Activated naive CD4-positive, alpha-beta T cell treated with anti-CD3 and anti-CD28 coated beads, Interleukin-2, amount 50 U/mL, for 16 hours (primary cell): ENCODE measurements at places on chromosomes 11 and 22.
A peak's percentile ranks its signal among the peaks of the same experiment; 100 is the strongest.

DNA sequence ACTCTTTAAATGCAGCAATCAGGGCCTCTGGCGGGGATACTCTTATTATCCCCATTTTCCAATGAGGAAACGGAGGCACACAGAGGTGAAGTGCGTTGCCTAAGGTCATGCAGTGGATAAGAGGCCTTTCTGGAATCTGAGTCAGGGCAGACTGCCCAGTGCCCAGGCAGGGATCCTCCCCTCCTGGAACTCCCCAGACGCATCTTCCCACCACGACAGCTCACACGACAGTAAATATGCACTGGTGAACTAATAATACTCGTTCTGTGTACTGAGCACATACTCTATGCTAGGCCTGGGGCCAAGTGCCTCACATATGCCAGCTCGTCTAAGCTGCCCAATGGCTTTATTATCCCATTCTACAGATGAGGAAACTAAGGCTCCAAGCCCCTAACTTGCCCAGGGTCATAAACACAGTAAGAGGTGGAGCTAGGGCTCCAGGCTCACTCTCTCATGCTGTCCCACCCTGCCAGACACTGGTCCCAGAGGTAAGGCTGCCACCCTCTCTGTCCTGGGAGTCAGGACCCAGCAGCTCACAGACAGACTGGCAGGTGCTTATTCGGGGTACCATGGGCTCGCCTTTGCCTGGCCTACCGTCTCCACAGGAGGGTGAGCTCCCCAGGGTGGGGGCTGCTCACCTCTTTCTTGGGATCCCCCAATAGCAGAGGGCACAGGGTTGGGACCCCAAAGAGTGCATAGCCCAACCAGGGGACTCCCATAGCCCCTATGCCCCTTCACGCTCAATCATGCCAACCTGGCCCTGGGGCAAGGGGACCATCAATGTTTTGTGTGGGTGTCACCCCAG is 2.3 kb downstream of the IL2RB start:
- no peak for DNase-seq

GRCh38 chr11:63560506-63561180 is 2.5 kb downstream of the PLAAT2 start:
- DNase-seq = no peak

GRCh38 chr22:39325392-39325932 is 6.0 kb upstream of the RPL3 start:
- no peak for DNase-seq

DNA sequence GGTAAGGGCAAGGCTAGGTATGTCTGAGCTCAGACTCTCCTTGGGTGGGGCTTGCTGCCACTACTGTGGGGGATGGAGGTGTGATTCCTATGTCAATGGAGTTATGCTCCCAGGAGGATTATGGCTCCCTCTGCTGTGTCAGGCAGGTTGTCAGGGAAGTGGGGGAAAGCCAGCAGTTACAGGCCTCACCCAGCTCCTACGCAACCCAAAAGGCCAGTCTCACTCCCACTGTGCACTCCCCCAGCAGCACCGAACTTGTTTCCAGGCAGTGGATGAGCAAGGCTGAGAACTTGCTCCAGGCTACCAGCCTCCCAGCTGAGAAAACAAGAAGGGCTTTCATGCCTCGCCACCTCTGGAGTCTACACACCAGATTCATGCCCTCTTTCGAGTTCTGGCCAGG is 18.2 kb downstream of the C11orf91 start:
- no peak for DNase-seq

GRCh38 chr11:115391598-115391997 is 112.6 kb downstream of the CADM1 start:
- DNase-seq = no peak

GRCh38 chr11:12411806-12412727 is 34.7 kb downstream of the PARVA start:
- peak; percentile 18 for DNase-seq

- no peak for DNase-seq
These were observed 17.9 kb downstream of the OSBPL5 start for GRCh38 chr11:3147257-3147619.

GRCh38 chr22:32736746-32737145 is 64.8 kb upstream of the TIMP3 start:
- no peak for DNase-seq

DNA sequence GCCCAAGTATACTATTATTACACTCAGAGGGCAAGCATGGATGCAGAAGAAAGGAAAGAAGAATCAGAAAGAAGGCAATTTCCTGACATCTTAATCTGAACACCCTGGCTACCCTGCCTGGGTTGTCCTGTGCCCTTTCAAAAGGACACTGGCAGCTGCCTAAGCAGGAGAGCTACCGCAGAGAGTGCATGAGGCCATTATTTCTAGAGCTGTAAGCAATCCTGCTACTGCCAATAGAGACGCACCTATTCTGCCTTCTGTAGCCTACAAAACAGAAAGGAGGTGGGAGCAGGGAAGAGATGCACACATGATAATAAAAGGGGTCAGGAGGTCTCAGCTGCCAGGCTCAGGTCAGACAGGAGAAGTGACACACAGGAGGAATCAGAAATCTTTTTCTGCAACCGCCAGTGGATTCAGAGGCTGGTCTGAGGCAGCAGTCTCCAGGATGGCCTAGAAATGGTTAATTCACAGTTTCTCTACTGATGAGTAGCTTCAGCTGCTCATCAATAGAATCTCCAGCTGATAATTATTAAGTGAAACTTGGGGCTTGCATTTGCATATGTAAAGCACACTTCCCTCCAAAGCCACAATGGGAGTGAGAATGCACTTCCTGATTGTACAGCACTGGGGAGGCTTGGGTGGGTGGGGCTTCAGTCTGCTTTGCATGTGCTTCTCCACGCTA is 253.9 kb downstream of the LARGE1 start:
- DNase-seq = no peak

DNA sequence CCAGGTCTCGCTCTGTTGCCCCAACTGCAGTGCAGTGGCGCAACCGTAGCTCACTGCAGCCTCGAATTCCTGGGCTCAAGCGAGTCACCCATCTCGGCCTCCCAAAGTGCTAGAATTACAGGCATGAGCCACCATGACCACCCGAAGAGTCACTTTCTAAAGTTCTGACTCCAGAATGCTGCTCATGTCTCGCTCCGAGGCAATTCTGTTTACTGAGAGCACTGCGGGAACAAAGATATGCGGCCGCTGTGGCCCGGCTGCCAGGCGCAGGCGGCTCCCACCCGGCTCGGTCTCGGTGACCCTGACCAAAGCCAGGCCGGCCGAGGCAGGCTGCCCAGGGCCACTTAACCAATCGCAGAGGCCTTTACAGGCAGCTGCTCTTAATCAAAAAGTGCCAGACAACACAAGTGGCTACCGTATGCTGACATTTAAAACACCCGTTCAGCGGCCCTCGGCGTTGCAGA is 78.7 kb downstream of the PHF21B start:
- DNase-seq = no peak

GRCh38 chr11:64040684-64041322 is 5.1 kb downstream of the FLRT1 start:
- DNase-seq = no peak

- DNase-seq = no peak
These were observed 321.7 kb downstream of the TMEM135 start for GRCh38 chr11:87359401-87359800.

DNA sequence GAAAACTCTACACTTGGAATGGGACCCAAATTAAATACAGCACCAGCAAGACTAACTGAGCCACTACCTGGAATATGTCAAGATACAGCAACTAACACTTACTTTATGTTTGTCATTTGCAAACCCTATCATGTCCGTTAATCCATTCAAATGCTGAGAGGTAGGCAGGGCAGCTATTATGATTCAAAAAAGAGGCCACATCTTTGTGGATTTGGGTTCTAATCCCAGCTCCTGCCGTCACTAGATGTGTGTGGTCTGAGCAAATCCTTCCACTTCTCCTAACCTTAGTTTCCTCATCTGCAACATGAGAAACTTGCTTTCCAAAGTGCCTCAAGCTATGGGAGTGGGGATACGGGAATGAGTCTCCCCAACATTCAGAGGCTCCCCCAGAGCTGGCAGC is 24.2 kb downstream of the FLI1 start:
- no peak for DNase-seq

DNA sequence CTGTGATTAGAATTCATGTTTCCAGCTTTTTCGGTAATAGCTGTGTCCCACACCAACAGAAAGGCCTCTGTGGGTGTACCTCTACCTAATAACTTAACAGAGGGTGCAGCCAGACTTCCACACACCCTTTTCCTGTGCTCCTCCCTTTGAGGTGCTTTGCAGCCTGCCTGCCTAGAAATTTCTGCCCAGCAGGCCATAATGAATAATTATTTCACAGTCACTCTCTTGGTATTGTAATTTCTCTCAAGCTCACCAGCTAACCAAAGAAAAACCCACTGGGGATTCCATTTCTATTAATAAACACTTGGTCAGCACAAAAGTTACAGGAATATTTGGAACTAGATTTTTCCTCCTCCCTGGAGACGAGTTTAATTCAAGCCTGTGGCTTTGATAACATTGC is 13.3 kb downstream of the WT1 start:
- DNase-seq = no peak

DNA sequence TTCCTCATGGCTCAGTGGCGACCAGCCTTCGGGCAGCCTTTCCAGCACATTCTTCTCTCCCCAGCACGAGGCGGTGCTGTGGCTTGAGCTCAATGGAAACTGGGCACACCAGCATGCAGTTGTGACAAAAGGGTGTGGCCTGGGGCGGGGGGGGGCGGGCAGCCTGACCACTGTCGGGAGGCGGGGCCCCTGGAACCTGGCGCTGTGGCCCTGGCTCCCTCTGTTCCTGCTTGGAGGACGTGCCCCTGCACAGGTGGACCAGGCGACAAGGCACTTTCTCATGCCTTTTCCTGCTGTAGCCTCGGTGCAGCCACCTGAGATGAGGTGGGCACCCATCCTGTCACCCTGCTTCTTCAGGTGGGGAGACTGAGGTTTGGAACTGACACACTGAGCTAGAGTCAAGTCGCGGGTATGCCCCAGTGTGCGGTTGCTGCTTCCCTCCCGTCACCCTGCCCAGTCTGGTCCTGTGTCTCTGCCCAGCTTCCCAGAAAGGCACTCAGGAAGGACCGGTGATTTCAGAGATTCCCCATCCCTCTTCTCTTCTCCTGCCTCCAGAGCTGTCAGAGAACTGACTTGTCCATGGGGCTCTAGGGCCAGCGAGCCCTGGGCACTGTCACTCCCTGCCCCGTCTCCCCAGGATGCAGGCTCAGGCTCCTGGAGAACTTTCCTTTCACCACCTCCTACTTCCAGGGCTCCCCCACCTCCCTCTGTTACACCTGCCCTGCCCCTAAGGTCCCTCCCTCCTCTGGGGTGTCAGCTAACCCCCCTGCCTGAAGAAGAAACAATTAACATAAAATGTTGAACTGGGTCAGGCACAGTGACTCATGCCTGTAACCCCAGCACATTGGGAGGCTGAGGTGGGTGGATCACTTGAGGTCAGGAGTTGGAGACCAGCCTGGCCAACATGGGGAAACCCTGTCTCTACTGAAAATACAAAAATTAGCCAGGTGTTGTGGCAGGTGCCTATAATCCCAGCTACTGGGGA is 9.9 kb downstream of the B3GAT1 start:
- DNase-seq = no peak

DNA sequence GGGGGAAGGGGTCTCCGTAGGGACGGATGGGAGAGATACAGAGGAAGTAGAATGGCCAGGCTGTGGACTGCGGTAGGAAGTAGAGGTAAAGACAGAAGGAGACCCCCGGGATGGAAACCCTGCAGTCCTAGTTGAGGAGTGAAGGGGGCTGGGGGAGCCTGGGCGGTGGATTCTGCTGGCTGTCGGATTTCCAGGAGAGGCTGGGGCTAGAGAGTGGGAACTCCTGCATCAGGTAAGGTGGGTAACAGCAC is 727 bp upstream of the SCARF2 start:
- no peak for DNase-seq

GRCh38 chr11:20249796-20250195 is 89.5 kb upstream of the DBX1 start:
- DNase-seq = no peak

GRCh38 chr11:115739878-115740277 is 235.7 kb upstream of the CADM1 start:
- no peak for DNase-seq

GRCh38 chr11:73315293-73316020 is 7.4 kb downstream of the ARHGEF17 start:
- no peak for DNase-seq

- no peak for DNase-seq
These were observed 66.4 kb downstream of the UBASH3B start for GRCh38 chr11:122721964-122722266.

GRCh38 chr11:1837171-1838076 is 1.4 kb upstream of the TNNI2 start:
- DNase-seq = peak; percentile 80

DNA sequence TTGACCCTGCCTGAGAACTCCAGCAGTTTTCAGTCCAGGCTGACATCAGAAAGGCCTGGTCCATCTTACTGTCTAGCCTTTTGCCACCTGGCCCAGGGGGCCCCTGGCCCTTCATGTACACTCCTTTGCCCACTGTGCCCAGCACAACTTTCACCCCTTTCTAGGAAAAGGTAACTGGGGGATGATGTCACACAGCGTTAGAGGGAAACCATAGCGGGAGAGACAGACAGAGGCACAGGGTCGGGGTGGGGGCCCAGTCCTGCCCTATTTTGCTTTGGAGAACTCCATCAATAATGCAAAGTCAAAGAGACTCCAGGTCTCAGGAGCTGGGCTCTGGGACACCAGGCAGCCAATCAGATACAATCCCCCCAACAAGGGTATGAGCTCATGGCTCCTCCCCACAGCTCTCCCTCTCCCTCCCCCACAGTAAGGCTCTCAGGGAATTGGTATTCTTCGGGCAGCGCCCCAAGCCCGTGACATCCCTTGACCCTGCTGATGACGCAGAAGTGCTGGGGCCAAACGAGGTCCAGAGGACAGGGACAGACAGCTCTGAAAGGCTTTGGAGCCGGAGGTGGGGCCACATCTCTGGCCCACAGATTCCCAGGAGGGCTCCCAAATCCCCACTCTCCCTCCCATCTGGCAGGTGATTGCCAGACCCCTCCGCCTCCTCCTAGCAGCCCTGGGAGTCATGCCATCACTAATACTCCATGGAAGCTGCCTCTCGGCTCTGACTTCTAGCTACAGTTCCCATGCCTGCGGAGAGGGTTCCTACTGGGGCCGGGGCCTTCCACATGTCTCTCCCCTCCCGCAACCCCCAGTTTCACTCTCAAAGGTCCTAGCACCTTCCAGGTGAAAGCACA is 5.9 kb downstream of the USP2 start:
- DNase-seq = no peak

DNA sequence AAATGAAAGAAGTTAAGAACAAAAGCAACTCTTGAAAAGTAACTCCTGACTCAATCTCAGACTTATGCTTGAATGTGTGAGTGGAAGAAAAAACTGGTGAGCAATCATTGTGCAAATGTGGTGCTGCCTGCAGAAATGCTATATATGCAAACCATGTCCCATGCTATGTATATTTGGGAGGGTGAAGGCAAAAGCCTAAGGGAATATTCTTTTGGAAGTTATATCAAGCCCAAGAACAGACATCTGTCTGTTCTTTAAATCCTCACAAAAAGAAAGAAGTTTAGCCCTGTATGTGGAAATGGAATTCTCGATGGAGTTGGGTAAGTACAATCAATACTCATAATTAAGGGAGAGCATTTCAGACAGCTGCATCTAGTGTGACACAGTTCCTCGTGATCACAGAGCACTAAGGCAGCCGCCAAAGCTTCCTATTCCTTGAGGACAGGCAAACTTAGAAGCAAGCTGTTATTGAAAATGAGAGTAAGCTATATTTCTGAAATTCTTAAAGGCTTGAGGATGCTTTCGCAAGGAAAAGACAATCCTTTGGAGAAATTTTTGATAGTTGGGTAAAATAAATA is 406.5 kb upstream of the CHORDC1 start:
- DNase-seq = no peak
